ENCODE measurements at places on chromosomes 3 and 15. TPM values are rescaled to one million over a fixed set of nuclear protein-coding genes. Genes with fewer than 3 reads are reported as not detected.

Gene PTPRG
- total RNA-seq, result 37.5 TPM

Gene CILP
- not detected for total RNA-seq

Gene EFCC1
- total RNA-seq, result 0.73 TPM

Gene ILDR1
- total RNA-seq, result not detected

Gene VIPR1
- 3.8 TPM for total RNA-seq

Gene FOXB1
- not detected for total RNA-seq

DNA sequence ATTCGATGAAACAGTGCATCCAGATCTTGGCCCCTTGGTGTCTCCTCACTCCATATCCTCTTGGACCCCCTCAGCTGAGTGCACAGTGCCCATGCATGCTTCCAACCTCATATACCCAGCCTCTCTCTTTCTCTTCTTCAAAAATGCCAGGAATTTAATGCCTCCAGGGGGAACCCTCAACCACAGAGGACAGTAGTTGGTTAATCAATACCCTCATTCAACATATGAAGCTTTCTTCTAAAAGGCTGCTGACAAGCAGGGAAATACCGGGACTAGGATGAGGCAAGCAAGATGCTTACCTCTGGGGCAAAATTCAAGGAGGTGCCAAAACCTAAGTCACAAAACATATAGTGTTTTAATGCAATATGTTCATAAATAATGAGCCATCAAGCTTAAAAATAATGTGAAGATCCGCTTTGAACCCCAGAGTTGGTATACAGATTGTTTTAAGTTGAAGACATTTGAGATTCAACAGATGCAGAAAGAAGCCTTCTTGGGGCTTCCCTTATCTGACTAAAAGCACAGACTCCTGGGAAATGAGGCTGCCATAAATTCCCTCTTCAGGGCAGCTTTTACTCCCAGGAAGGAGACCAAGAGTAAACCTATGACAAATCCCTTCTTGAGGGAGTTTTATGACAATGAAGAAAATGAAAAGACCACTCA, 48.2 kb upstream of the FHIT start:
- no peaks in the 10 kb centered on the region for H3K4me1 ChIP-seq
- no peak for DNase-seq
- no peak overlapping the region for H3K4me3 ChIP-seq
- no peaks in the 10 kb centered on the region for H3K27me3 ChIP-seq
- H3K36me3 ChIP-seq, result no peaks in the 10 kb centered on the region
- H3K27ac ChIP-seq, result no peak overlapping the region

- no peaks in the 10 kb centered on the region for H3K36me3 ChIP-seq
- H3K27me3 ChIP-seq, result no peaks in the 10 kb centered on the region
- H3K4me1 ChIP-seq, result peaks cover 22% of the 10 kb centered on the region
- peak overlapping the region; percentile 82 for H3K27ac ChIP-seq
- DNase-seq, result peak; percentile 86
These were observed 117.0 kb downstream of the P3H2 start for GRCh38 chr3:190003681-190004123.

DNA sequence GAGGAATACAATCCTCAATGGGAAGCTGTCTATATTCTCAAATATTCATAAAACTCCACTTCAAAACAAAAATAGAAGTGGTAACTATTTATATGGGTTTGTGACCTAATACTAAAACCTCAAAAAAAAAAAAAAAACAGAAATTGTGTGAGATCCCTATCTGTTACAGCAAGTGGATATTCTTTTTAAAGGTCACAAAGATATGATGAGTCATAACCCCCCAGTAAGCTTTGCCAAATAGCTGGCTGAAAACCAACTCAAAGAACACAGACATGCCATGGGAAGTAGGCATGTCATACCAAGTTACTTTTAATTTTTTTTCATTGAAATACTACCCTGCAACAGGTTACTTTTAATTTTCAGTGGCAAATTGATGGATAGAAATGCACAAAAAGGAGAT, 62.5 kb downstream of the CBLB start:
- DNase-seq, result peak; percentile 66
- H3K4me1 ChIP-seq, result peaks cover 8% of the 10 kb centered on the region
- no peaks in the 10 kb centered on the region for H3K36me3 ChIP-seq
- H3K27ac ChIP-seq, result no peak overlapping the region
- H3K4me3 ChIP-seq, result no peak overlapping the region

DNA sequence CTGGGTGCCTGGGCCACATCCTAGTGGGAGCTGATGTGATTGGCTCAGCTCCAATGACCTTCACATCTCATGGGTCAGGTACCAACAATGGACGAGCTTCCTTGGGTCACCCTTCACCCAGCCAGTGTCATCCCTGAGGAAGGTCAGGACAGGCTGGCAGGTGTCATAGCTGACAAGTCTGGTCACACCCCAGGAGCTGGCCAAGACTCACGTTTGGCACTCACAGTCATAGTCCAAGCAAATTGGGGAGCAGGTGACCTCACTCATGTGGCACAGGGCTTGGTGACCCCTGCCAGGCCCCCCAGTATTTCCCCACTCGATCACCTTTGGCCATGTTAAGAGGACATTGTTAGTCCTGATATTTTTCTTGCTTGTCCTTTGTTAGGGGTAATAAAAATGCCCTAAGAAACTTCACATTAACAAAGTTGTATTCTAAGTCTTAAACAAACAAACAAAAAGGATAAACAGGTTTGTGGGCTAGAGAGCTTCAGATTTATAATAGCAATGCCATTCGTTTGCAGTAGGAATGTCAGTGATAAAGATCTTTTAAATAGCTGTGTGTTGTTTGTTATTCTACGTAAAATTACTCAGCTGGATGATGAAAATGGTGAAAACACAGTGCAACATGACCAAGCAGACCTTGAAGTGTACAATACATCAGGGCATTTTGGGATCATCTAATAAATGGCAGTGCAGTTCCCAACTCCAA, 79.5 kb upstream of the POMGNT2 start:
- no peak overlapping the region for H3K4me3 ChIP-seq
- H3K27ac ChIP-seq, result peak overlapping the region; percentile 95
- no peaks in the 10 kb centered on the region for H3K27me3 ChIP-seq
- peaks cover 45% of the 10 kb centered on the region for H3K4me1 ChIP-seq
- DNase-seq, result peak; percentile 89

DNA sequence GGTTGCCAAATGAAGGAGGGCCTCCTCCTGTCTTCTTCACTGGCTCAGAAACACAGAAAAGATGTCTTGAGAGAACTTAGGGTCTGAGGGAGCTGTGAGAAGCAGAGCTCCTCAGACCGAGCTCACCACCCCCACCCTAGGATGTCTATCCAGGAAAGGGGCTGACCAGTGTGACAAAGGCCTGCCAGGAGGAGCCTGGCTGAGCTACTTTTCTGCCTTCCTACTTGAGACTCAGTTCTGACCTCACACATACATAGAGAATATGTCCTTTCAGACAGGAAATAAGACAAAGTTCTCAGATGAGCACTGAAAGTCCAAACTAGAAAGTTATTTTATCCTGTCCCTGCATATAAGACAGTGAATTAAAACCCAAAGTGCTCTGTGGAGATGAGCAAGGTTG, 54.5 kb downstream of the KIF9 start:
- H3K27me3 ChIP-seq, result no peaks in the 10 kb centered on the region
- H3K4me1 ChIP-seq, result no peaks in the 10 kb centered on the region
- H3K36me3 ChIP-seq, result no peaks in the 10 kb centered on the region
- no peak overlapping the region for H3K27ac ChIP-seq

GRCh38 chr3:197268294-197268693, 30.1 kb downstream of the DLG1 start:
- H3K36me3 ChIP-seq, result peaks cover 4% of the 10 kb centered on the region
- H3K4me3 ChIP-seq, result no peak overlapping the region
- no peak for DNase-seq
- H3K27me3 ChIP-seq, result no peaks in the 10 kb centered on the region
- no peak overlapping the region for H3K27ac ChIP-seq
- no peaks in the 10 kb centered on the region for H3K4me1 ChIP-seq

DNA sequence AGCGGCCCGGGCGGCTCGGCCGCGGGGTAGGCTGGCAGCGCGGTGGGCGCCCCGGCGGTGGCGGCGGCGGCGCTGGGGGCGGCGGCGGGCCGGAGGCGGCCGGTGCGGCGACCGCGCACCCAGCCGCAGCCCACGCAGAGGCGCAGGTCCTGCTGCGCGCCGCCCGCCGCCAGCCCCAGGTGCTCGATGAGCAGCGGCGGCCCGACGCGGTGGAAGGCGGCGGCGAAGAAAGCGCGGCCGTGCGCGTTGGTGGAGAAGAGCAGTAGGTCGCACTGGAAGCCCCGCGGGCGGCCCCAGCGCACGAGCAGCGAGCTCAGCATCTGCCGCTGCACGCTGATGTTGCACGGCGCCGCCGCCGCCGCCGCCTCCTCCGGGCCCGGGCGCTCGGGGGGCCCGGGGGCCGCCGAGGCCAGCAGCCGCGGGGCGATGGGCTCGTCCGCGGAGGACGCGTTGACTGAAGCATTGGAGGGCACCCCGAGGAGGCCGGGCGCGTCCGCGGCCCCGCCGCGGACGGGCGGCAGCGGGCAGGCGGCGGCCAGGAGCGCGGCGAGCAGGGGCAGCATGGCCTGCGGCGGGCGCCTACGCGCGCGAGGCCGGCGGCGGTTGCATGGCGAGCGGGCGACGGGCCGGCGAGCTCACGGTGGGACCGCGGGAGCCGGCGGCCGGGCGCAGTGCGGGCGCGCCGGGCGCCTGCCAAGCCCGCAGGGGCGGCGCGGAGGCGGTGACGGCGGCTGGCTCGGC, 452 bp downstream of the TMEM158 start:
- H3K27ac ChIP-seq, result no peak overlapping the region
- no peak for DNase-seq
- peaks cover 21% of the 10 kb centered on the region for H3K27me3 ChIP-seq

DNA sequence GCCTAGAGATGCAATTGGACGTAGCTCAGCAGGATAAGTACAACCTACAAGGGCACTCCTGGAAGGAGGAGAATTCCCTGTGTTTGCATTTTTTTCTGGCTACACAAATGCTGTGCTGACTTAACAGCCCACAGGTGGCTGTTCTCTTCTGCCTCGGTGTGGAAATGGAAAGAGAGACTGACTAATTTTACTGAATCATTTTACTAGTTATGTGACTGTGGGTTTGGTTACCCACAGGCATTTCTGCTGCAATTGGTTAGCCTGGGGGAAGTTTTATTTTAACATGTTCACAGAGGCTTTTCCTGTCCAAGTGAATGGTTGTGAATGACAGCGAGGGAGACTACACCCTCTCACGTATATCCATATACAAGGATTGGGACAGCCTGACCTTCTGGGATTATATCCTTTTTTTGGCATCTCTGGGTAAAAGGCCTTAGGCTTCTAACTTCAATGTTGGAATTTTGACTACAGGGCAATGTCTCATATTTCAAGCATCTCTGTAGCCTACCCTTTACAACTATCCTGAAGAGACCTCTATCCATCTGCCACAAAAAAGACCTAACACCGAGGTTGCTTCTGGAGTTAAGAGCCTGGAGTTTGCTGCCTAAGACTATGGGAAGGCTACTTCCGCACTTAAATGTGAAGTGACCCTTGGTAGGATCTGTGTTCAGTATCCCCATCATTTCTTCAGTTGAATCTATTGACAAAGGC, 67.2 kb upstream of the TP63 start:
- no peaks in the 10 kb centered on the region for H3K4me1 ChIP-seq
- no peak overlapping the region for H3K4me3 ChIP-seq
- H3K36me3 ChIP-seq, result no peaks in the 10 kb centered on the region
- no peak for DNase-seq
- no peak overlapping the region for H3K27ac ChIP-seq
- H3K27me3 ChIP-seq, result no peaks in the 10 kb centered on the region

DNA sequence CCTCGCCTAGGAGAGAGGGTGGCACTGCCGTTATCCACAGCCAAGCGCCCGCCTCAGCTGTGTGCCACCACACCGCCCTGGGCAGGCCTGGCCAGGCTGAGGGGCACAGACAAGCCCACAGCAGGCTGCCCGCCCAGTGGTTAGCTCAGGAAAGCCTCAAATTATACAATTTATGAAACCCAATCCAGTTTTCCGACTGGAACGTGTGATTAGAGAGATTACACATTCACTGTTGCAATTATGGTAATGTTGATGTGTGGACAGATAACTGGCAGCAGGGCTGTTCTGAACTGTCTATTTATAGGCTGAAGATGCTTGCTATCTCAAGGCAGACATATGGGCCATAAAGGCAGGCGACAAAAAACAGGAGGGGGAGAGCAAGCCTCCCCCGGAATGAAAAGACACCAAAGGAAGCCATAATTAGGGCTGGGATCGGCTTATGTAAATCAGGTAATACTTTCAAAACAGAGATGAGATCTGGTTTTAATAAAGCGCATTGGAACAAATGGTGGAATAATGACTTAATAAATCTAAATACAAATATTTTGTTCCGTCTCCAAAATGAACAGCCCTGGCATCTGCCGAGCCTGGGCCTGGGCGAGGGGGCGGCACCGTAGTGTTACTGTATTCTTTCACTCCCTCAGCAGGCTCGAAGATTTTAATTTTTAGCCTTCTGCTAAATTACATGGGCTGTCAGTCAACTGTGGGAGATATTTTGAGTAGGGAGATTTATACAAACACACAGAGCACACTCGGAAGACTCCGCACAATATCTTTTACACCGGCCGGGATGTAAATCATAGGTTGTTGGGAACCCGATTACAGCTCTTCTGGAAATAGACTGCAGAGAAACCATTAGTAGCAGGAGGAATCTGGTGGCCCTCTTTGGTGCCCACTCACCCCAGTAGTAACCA, 103.1 kb upstream of the TLE3 start:
- H3K4me1 ChIP-seq, result no peaks in the 10 kb centered on the region
- no peaks in the 10 kb centered on the region for H3K36me3 ChIP-seq
- DNase-seq, result no peak
- no peak overlapping the region for H3K4me3 ChIP-seq
- no peak overlapping the region for H3K27ac ChIP-seq

GRCh38 chr15:101441696-101442095, 47.8 kb downstream of the PCSK6 start:
- peaks cover 12% of the 10 kb centered on the region for H3K4me1 ChIP-seq
- H3K27ac ChIP-seq, result no peak overlapping the region
- H3K4me3 ChIP-seq, result no peak overlapping the region
- no peak for DNase-seq
- H3K36me3 ChIP-seq, result no peaks in the 10 kb centered on the region

DNA sequence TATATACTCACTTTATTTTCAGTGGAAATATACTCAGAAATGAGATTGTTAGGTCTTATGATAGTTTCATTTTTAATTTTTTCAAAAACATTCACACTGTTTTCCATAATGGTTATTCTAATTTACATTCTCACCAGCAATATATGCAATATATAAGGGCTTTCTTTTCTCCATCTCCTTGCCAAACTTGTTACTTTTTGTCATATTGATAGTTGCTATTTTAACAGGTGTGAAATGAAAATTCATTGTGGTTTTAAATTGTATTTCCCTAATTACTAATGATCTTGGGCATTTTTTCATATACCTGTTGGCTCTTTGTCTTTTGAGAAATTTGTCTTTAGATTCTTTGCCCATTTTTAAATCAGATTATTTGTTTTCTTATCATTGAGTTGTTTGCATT, 325.2 kb downstream of the DIPK2A start:
- no peak for DNase-seq
- no peak overlapping the region for H3K27ac ChIP-seq
- H3K4me1 ChIP-seq, result no peaks in the 10 kb centered on the region
- H3K36me3 ChIP-seq, result no peaks in the 10 kb centered on the region
- H3K4me3 ChIP-seq, result no peak overlapping the region
